Mesenteric fat pad (tissue), 1 donor: ENCODE measurements at places on chromosomes 13 and 19. TPM values are rescaled to one million over a fixed set of nuclear protein-coding genes. Genes with fewer than 3 reads are reported as not detected.

- DNase-seq: no peak
Observed at GRCh38 chr19:56097306-56097705, 23.8 kb downstream of the ZNF787 start.

GRCh38 chr13:79674765-79675515 is 194.0 kb downstream of the NDFIP2 start:
- no peak for DNase-seq

- DNase-seq: no peak
Observed at GRCh38 chr19:17351815-17352435, 14.6 kb downstream of the GTPBP3 start.

GRCh38 chr19:19566306-19566705 is 28.2 kb downstream of the CILP2 start:
- DNase-seq: no peak

- peak; percentile 91 for DNase-seq
Observed at GRCh38 chr19:32224371-32225244, 120.8 kb upstream of the ZNF507 start.

- no peak for DNase-seq
Observed at GRCh38 chr19:33499248-33499647, 22.3 kb downstream of the PEPD start.

GRCh38 chr19:12859546-12859945 is 21.2 kb downstream of the MAST1 start:
- DNase-seq: no peak

- no peak for DNase-seq
Observed at GRCh38 chr19:1503089-1503924, 9.5 kb downstream of the ADAMTSL5 start.

DNA sequence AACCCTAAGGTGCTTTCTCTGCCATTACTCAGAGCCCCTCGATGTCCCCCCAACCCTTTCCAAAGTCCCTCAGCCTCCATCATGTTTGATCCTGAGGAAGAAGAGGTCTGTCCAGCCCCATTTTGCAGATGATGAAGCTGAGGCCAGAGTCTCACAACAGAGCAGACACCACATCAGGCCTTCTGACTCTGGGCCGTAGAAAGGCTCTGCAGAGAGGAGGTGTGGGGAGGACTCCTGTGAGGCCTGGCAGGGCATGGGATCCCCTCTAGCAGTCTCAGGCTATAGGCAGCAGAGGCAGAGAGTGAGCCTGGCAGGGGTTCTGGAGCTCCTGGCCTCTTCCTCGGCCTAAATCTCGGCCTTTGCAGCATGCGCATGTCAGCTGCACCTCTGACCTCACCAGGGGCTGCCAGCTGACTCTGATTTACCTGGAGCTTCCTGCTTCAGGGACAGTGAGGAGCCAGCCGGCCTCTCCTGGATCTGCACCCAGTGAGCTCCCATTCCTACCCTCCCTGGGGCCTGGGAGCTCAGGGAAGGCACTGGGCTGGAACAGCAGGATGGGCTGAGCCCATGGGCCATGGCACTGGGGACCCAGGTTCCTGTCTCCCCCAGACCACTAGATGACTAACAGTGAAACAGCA is 41.7 kb upstream of the VSTM2B start:
- DNase-seq: peak; percentile 67

PLVAP gene
- total RNA-seq: 293 TPM

DNA sequence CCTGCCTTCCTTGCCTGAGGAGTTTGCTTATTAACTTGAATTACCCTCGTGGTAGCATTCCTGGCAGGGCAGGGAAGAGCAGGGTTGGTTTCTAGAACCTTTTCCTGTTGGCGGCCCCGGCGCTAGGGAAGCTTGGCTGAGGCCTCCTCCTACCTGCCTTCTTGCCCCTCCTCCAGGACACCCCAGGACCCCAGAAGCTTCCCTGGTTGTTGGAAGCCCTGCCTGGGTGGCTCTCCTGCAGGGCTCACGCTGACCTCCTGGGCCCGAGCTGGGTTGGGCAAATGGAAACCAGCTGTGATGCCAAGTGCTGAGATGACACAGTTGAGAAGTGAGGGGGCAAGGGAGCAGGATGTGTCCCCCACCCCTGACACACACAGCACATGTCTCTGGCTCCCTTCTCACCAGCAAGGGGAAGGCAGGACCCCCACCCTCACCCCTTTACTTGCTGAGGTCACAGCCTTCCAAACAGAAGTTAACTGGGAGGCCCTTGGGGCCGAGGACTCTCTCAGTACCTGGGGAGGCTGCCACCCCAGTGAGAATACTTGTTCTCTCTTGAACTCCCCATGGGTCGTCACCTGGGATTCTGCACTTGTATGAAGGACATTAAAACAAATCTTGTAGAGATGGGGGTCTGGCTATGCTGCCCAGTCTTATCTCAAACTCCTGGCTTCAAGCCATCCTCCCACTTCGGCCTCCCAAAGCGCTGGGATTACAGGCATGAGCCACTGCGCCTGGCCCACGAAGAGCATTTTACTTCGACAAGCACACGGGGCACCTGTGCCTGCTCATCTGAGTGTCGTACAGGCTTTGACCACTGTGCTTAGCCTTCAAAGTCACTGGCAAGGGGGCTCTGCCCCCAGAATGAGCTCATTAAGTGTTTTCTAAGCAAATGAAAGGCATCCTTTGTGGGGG is 10.5 kb downstream of the CEBPA start:
- DNase-seq: no peak

- no peak for DNase-seq
Observed at GRCh38 chr13:39530916-39531315, 72.1 kb downstream of the LHFPL6 start.

GRCh38 chr19:33311326-33311682 is 9.0 kb upstream of the CEBPA start:
- no peak for DNase-seq

- no peak for DNase-seq
Observed at GRCh38 chr13:90352763-90353162, 994.7 kb upstream of the MIR17HG start.

- DNase-seq: no peak
Observed at GRCh38 chr13:111152844-111153243, 37.7 kb downstream of the ARHGEF7 start.

DNA sequence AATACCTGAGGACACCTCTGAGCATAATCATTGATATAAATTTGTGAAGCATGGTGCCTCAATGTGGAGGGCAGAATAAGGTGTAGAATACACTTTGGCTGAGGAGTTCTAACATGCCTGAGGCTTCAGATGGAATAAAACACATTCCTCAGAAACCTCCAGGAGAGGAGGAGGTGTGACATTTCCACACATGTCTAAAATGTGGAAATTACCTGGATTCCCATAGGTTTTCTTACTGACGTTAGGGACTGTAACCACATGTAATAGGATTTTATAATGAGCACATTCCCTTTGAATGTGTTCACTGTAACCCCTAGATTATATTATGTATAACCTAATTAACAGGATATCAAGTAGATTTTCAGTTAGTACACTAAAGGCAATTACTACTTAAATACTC is 226.1 kb downstream of the TDRD3 start:
- DNase-seq: no peak

- DNase-seq: no peak
Observed at GRCh38 chr13:78161266-78161665, 242.6 kb upstream of the EDNRB start.

MBD3L1 gene
- not detected for total RNA-seq

DNA sequence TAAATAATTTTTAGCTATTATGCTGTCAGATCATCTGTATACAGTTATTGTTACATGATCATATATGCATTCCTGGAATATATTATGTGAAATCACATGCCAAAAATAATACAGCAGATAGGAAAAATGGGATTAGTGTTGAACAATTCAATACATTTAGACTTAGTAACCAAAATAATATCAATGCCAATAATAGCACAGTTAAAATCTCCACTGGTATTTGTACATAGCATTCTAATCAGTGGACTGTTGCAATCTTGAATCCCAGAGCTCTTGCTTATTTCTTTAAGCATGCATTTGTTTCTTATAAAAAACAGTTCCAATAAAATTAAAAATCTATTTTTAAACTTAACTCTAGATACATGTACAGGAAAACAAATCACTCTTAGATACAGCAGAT is 2772.2 kb downstream of the PCDH9 start:
- no peak for DNase-seq

DNA sequence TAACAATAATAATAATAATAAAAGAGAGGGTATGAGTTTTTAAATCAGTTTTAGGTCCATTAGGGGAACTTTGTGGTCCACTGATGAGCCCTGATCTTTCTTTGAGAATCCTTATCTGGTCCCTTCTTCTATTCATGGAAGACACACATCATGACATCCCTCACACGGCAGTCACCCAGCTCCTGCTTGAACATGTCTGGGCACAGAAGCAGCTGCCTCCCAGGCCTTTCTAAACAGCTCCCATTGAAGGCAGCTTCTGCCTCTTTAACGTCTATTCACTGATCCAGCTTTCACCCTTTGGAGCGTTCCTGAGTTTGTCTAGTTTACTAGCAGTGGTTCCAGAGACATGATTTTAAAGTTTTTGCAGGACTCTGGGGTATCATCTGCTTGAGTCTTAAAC is 42.6 kb upstream of the STK24 start:
- no peak for DNase-seq

GRCh38 chr13:108680011-108680410 is 50.6 kb downstream of the MYO16 start:
- no peak for DNase-seq
